Retinal pigment epithelial cell (primary cell): ENCODE measurements at places on chromosomes 4 and X.

- no peak for DNase-seq
Observed at GRCh38 chr4:88422403-88422802, 34.5 kb upstream of the HERC5 start.

GRCh38 chrX:140149761-140150160 lies 184.4 kb upstream of the CXorf66 start:
- DNase-seq = no peak

- DNase-seq = no peak
Observed at GRCh38 chr4:159363361-159363760, 260.5 kb downstream of the RAPGEF2 start.

- no peak for DNase-seq
Observed at GRCh38 chr4:23773884-23774636, 115.8 kb downstream of the PPARGC1A start.
